ENCODE measurements at places on chromosomes 5 and 9.

DNA sequence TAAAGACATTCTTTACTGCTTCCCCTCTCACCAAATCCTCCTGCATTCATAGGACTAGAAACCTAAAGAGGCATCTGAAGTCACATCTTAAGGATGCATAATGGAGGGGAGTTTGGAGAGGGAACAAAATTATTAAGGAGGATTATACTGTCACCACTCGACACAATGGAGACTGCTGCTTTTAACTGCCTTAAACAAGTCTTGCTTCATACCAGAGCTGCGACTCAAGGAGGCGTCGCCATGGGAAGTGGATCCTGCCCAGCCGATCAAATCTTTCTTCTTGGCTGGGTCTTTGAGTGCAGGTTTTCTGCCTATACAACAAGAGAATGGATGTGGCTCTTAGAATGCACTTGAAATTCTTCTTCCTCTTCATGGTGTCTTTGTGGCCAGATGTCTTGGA, 66.7 kb upstream of the FOXE1 start:
- DNase-seq = peak; percentile 51

GRCh38 chr9:87276851-87277261, 220.8 kb upstream of the DAPK1 start:
- DNase-seq = peak; percentile 58

GRCh38 chr5:35876454-35876853, 19.8 kb downstream of the IL7R start:
- peak; percentile 40 for DNase-seq

GRCh38 chr5:137498736-137499505, at the start of gene SPOCK1:
Gene SPOCK1, minus strand, starts transcription at chr5:137499326.
- peak; percentile 95 for DNase-seq

DNA sequence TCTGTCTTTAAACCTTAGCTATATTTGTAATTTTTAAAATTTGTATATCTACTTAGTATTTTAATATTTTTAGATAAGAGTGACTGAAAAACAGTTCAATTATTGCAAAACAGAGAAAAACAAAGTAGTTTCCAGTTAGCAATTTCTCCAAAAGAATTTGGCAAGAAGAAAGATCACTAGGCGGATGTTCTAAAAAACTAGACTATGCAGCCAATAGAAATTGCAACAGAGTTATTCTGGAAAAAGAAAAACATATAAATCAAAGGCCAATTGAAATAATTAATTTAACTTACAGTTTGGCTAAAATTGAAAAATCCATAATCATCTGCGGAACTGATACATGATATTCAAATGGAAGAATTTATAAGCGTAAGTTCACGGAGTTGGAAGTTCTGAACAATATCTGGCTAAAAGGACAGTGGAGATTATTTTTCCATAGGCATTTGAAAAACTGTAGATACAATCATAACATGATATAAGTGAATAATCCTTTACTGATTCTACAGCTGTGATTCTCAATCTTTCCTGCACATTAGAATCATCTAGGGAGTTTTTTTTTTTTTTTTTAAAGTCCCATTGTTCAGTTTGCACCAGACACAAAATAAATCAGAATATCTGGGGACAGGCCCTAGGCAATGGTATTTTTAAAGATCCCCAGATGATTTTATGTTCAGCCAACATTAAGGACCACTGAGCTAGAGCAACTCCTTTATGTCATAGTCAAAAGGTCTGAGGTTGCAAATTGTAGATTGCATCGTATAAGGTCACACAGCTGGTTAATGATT, 605.1 kb upstream of the DAB2 start:
- DNase-seq = no peak

- no peak for DNase-seq
Observed at GRCh38 chr5:36613771-36614656, 7.6 kb downstream of the SLC1A3 start.

GRCh38 chr5:127342364-127342763, 51.8 kb downstream of the MEGF10 start:
- no peak for DNase-seq

DNA sequence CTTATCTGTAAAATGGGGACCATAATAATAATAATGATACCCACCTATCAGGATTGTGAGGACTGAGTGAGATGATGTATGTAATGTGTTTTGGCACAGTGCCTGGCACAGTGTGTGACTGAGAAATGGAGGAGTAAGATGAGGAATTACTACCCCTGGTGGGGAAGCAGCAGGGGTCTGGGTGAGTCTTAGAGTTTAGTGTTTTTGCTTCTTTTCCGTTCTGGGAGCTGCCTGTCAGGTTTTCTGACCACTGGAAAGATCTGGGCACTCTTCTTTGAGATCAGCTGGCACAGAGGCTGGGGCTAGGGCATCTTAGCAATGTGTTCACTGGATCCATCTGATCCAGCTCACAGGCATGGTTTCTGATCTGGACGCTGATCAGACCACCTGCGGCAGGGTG, 8.5 kb downstream of the LCP2 start:
- no peak for DNase-seq

DNA sequence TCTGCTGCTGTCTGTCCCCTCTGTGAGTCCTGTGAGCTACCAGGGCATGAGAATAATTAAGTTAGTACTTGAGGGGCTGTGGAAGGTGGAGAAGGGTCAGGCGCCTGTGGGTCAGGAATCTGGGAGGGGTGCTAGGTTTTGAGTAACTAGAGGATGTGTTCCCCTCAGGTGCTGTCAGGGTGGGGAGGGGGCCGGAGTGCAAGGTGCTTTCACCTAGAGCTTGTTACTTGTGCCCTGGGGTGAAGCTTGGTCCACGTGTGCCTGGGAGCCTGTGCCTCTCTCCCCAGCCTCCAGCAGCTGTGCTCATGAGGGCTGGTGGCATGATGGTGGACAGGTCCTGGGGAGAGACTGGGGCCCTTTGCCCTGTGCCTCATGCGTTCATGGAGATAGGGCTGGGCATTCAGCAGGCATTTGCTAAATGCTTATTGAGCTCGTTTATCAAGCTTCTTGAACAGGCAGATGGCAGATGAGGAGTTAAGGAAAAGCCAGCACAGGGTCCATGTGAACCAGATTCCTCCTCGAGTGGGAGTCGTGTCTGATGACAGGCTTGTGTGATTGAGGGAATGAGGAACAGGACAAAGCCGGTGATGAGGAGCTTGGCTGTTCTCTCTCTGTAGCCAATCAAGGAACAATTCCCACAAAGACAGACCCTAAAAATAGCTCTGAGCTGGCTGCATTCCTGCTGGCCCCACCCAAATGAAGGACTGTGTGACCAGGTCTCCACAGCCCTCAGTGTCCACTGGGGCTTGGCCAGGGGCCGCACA, 40.9 kb downstream of the CACNA1B start:
- DNase-seq = no peak

- peak; percentile 47 for DNase-seq
Observed at GRCh38 chr5:149939546-149939945, 5.0 kb downstream of the PDE6A start.

DNA sequence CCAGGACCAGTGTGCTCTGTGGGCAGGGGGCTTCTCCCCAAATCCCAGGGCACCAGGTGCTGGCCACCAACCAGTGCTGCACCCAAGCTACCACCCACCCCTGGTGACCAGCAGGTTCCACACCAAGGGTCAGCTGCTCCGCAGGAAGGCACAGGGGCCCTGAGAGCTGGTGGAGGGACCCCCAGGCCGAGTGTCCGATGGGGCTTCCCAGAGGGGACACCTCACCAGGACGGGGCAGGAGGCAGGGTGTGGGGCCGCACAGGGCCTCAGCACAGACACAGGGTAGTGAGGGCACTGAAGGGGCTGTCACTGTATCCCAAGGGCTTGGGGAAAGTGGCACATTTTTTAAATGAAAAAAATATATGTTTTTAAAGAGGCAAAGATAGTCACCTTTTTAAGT, 18.1 kb downstream of the LCN9 start:
- no peak for DNase-seq

- no peak for DNase-seq
Observed at GRCh38 chr9:125440411-125440810, 178.8 kb downstream of the GAPVD1 start.

GRCh38 chr9:134694714-134695113, 53.1 kb downstream of the COL5A1 start:
- no peak for DNase-seq

GRCh38 chr9:130711469-130711868, 17.9 kb downstream of the EXOSC2 start:
- no peak for DNase-seq

GRCh38 chr9:38163518-38163917, 94.5 kb upstream of the SHB start:
- no peak for DNase-seq

GRCh38 chr5:79495311-79495710, 18.6 kb downstream of the HOMER1 start:
- DNase-seq = peak; percentile 8

DNA sequence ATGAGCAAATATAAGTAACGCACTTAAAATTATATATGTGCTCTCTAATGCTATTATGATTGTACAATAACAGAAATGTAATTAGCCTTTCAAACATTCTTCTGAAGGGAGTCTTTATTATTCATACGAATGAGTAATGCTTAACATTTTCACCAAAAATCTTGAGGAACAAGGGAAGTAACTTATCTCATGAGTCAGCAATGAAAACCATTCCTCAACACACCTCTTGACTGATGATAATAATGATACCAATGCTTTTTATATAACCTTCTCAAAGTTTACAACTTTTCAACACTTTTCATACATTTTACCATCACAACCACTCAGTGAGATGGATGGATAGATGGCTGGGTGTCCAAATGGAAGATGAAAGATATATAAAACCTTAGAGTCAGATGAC, 369.3 kb downstream of the BNC2 start:
- peak; percentile 77 for DNase-seq

GRCh38 chr5:160837749-160838593, 14.0 kb downstream of the ATP10B start:
- DNase-seq = peak; percentile 47

GRCh38 chr5:173812811-173813550, 75.2 kb upstream of the CPEB4 start:
- peak; percentile 39 for DNase-seq

DNA sequence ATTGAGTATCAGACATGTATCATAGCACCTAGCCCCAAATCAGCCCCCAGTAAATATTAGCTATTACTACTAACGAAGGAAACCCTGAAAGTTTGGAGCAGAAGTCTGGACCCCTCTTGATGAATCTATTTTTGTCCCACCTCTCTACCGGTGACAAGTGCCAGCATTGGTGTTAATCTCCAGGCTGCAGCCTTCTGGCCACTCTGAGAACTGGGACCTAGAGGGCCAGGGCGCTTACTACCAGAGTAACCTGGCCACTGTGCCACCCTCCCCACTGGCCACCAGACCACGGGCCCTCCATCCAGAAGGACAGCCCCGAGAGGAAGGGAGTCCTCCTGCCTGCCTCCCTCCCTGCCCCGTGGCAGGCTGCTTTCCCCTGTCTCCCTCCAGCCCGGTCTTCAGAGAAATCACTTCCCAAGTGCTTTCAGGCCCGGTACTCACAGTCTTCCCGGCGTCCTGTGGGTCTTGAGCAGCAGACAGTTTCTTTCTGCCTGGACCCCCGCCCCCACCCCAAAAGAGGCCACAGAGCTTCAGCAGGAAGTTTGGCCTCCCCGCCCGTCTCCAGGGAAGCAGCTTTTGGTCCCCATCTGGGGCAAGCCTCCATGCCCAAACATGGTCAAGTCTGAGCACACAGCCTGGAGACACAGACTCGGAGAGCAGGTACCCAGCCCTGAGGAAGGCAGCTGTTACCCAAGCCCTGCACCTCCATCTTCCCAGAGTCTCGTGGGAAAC, at the start of gene KCNMB1:
Gene KCNMB1, minus strand, starts transcription at position 550 of the 732 bp plus-strand sequence. CDS start 3,920 bp downstream, outside the sequence.
- DNase-seq = no peak

- no peak for DNase-seq
Observed at GRCh38 chr5:126115059-126115629, 308.1 kb upstream of the GRAMD2B start.

GRCh38 chr5:31731016-31731415, 92.1 kb downstream of the PDZD2 start:
- DNase-seq = no peak

GRCh38 chr5:56077796-56078233, 83.1 kb upstream of the IL6ST start:
- no peak for DNase-seq

DNA sequence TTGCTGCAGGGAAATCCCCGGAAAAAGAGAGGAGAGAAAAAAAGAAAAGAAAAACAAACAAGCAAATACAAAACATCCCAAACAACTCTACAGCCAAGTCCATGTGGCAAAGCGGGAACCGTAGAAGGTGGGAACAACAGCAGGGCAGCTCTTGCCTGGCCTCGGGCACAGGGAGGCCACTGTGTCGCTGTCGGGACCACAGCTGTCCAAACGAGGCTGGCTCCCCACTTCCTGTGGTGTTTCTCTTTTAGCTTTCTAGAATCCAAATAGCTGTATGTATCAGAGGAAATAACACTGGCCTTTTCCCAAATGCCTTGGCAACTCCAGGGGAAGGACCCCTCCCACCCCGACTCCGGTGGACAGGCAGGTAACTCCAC, 41.6 kb upstream of the EQTN start:
- DNase-seq = no peak

DNA sequence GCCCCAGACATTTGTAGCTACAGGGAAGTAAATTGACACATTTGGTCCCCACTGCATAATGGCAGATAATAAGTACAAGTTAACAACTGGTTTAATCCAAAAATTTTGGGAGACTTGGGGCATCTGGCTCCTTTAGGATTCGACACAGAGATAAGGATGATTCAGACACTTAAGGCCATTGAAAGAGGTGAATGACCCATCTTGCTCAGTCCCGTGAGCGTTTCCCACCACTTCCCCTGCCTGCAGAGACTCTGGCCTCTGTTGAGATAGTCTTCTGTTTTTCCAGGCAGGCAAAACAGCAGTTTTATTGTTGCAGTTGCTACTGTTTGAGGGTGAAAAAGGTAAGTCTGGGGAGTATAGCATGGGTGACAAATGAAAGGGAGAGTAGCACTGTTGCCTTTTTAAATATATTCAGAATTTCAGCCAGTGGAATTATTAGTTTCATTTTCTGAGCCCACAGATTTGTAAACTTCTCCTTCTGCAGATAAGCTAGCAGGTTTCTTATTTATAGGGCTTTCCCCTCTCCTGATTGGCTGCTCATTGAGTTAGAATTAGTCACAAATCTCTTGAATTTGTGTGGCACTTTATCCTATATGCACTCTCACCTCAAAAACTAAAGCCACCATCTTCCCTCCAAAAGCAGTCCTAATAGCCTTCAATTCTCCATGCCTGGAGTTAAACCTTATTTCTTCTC, 19.3 kb downstream of the ACO1 start:
- no peak for DNase-seq

DNA sequence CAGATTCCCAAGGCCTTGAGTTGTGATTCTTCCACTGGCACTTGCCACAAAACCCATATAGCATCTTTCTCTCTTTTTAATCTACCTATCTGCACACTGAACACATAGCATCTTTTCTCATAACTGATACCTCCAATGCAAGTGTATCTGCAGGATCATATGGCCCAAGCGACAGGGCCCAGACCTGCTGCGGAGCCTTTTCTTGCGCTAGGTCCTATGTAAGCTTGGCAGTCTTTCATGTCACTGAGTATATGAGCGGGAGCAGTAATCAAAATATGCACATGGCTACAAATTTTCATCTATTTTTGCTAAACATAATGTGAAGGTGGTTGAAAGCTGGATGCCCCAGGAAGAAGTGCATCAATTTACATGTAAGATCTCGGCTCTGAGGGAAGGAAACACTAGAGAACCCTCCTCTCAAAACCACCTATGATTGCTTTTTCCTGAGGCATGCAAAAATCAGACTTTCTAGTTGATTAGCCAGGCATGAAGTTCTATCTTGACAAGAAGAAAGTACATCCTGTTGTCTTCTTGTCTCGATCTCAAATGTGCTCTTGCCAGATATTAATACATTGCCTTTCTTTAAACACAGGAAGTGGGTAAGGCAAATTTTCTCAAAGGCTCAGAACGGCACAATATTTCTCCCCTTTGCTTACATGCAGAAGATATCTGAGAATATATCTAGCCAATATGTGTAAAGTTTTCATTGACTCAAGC, 26.9 kb upstream of the CEMIP2 start:
- DNase-seq = no peak
